ENCODE measurements at places on chromosomes 1 and 21.

- no peak for DNase-seq
Measured at GRCh38 chr1:209697126-209697525, 7.5 kb upstream of the HSD11B1 start.

GRCh38 chr1:94383966-94384408, 34.2 kb upstream of the ABCD3 start:
- DNase-seq, result peak; percentile 11

DNA sequence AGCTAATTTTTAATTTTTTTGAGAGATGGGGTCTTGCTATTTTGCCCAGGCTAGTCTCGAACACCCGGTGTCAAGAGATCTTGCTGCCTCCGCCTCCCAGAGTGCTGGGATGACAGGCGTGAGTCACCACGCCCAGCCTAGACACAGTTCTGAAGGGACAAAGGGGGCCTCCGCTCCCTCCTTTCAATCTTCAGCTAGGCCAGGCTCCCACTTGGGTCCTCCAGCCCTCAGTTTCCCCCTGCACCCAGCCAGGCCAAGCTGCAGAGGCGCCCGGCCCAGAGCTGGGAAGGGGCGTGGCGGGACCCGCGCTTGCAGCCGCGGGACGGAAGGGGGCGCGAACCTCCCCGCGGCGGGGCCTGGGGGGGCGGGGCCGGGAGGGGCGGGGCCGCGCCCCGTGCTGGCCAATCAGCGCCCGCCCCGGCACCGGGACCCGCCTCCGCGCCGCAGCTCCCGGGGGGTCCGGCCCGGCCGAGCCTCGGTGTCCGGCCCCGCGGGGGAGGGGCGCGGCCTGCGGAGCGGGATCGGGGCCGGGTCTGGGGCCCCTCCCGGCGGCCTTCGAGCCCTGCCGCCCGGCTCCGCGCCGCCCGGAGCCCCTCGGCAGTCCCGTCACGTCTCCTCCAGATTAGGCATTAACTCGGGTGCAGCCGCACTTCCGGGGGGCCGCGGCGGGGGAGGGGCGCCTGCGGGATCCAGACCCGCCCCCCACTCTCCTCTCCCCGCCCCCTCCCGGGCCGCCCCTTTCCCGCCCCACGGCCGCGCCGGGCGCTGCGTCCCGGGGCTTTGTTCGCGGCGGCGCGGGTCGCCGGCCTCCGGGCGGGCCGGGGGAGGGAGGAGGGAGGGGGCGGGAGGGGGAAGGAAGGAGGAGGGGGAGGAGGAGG, 559 bp upstream of the AGRN start:
- peak; percentile 97 for DNase-seq

GRCh38 chr1:5408401-5408800, 583.8 kb downstream of the NPHP4 start:
- DNase-seq, result no peak

- DNase-seq, result peak; percentile 34
Measured at GRCh38 chr1:62676611-62677356, 11.4 kb downstream of the DOCK7 start.

DNA sequence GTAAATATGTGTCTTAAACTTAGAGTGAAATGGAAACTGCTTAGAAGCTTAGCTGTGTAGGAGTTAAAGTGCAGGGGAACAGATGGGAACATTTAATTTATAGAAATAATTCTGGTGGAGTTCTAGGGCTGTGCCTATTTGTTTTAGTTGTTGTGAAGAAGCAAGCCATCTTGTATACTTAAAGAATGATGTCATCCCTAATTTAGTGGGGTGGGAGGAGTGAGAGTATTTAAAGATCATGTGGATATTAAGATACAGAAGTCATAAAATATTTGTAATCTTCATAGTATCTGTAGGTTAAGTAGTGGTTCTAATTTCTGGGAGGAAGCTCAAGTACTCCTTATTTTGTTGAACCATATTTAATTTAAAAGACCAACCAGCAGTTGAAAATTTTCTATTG, 41.5 kb downstream of the BACH1 start:
- DNase-seq, result no peak

- no peak for DNase-seq
Measured at GRCh38 chr1:35386959-35387358, 118.5 kb downstream of the ZMYM4 start.

- no peak for DNase-seq
Measured at GRCh38 chr1:214633686-214634085, 30.7 kb downstream of the CENPF start.

DNA sequence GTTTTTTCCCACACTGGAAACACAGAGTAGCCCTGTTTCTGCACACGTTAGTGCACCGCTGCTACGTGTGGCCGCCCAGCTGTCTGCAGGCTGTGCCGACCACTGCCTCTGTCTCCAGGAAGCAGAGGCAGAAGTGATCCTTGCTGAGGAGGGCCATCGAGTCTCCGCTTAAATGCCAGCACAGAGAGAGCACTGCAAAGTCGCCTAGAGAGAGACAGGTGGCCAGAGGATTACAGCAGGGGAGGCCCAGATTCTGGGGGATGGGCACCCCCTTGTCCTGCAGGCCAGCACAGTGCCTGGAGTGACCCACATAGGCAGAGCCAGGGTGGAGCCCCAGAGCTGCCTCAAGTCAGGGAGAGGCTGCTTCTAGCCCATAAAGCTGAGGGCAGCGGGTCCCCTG, 6.1 kb downstream of the TPRG1L start:
- DNase-seq, result no peak

DNA sequence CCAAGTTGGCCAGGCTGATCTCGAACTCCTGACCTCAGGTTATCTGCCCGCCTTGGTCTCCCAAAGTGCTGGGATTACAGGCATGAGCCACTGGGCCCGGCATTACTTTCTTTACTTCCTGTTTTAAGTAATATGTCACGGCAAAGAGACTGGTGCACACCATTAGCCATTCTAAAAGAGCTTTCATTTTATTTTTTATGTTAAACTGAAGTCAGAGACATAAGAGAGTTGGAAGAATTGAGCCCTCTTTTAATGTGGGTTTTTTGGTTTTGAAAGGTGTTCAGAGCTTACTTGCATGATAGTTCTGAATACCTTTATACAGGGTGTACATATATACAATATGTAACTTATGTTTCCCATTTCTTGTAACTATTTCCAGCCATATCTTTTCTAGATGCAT, 14.3 kb downstream of the CENPF start:
- no peak for DNase-seq

- DNase-seq, result no peak
Measured at GRCh38 chr1:5914676-5915365, 77.4 kb downstream of the NPHP4 start.

- no peak for DNase-seq
Measured at GRCh38 chr1:218845589-218845988, 328.1 kb upstream of the LYPLAL1 start.
